ENCODE measurements at places on chromosomes 4 and X. TPM values are rescaled to one million over a fixed set of nuclear protein-coding genes. Genes with fewer than 3 reads are reported as not detected.

CA5B gene
- total RNA-seq: 11.8 TPM

PNPLA4 gene
- total RNA-seq: 10.9 TPM

PCDH19 gene
- 1.7 TPM for total RNA-seq

TMEM255A gene
- 5.6 TPM for total RNA-seq

IL15 gene
- total RNA-seq: 5.6 TPM

ARSJ gene
- 3.8 TPM for total RNA-seq

SRD5A3 gene
- 8.9 TPM for total RNA-seq

OPRPN gene
- total RNA-seq: not detected

CDS1 gene
- total RNA-seq: 1.7 TPM
